ENCODE measurements at places on chromosomes 6 and 20.

GRCh38 chr6:135568379-135568778, 70.8 kb upstream of the AHI1 start:
- peak; percentile 44 for DNase-seq

DNA sequence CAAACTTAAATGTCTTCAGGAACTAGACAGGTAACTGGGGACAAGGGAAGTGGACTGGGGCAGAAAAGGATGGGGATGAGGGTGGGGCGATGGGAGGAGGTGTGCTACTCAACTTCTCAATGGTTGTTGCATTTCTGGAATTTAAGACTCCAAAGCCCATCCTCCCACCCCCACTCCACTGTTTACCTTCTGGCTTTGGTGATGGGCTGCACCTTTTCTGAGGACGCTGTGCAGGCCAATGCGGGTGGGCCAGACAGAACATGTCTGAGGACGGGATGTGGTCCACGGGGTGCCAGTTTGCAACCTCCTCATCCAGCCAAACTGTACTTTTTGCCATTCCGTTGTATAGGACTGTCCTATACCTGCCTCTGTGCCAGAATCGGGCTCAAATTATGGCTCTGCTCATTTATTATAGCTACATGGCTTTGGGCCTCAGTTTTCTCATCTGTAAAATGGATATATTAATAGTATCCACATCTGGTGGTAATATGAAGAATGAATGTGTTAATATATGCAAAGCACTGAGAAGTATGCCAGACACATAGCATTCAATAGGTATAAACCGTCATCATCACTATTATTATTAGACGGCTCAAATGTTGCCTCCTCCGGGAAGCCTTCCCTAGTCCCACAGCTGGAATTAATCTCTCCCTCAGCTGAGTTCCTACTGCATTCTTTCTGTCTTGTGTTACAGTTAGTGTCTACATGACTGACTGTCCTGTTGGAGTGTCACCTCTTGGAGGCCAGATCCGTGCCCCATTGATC, 31.0 kb upstream of the VEGFA start:
- DNase-seq, result no peak

DNA sequence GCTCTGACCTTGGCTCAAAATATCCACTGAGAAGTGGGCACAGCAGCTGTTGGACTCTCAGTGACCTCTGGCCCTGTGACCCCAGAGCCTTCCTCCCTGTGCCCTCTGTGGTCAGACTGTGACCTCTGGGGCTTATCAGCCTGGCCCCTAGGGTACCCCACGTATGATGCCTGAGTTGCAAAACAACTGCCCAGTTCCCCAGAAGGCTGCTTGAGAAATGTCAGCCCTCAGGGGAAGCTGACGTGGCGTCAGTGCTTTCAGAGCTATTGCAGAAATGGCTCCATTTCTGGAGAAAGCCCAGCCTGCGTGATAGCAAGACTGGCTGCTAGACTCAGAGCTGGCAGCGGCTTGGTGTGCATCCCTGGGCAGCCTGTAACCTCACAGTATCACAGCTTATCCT, 31.5 kb upstream of the TGM2 start:
- DNase-seq, result peak; percentile 77

DNA sequence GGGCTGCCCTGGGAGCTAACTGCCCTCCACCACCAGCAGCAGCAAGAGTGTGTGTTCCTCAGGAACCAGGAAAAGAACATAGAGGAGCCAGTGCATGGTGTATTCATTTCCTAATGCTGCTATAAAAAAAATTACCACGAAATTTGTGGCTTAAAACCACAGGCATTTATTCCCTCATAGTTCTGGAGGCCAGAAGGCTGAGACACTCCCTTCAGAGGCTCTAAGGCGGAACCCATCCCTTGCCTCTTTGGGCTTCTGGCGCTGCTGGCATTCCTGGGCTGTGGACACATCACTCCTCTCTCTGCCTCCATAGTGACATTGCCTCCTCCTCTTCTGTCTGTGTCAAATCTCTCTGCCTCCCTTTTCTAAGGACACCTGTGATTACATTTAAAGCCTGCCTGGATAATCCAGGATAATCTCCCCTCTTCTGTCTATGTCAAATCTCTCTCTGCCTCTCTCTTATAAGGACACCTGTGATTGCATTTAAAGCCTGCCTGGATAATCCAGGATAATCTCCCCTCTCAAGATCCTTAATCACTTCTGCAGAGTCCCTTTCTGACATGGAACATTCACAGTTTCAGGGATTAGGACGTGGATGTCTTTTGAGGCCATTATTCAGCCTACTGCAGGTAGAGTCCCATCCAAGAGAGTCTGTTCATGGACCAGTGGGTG, 54.7 kb downstream of the NDUFAF5 start:
- DNase-seq, result no peak

- no peak for DNase-seq
Observed at GRCh38 chr20:25016471-25016870, 23.9 kb upstream of the APMAP start.

- DNase-seq, result no peak
Observed at GRCh38 chr20:43765916-43766315, 39.1 kb upstream of the GTSF1L start.

DNA sequence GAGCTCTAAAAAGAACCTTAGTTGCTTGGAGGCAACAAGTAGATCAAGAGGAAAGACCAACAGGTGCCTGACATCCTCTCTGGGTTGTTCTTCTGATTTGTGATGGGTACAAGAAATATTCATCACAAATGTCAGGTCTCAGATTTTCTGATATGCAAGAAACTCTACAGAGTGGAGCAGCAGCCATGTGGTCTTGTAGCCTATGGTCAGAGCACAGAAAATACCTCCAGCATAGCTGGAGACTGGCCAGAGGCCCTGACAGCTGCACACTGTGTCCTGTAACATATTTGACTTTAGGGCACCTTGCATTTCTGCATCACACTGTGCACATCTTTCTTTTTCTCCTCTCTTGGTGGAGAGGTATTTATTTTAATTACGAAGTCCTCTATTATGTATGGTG, 116.3 kb downstream of the GMPR start:
- DNase-seq, result no peak

- no peak for DNase-seq
Observed at GRCh38 chr20:57679113-57679512, 30.7 kb downstream of the PMEPA1 start.

- DNase-seq, result no peak
Observed at GRCh38 chr6:155400654-155400965, 55.0 kb downstream of the NOX3 start.

GRCh38 chr6:156345700-156346099, 431.5 kb upstream of the ARID1B start:
- no peak for DNase-seq

DNA sequence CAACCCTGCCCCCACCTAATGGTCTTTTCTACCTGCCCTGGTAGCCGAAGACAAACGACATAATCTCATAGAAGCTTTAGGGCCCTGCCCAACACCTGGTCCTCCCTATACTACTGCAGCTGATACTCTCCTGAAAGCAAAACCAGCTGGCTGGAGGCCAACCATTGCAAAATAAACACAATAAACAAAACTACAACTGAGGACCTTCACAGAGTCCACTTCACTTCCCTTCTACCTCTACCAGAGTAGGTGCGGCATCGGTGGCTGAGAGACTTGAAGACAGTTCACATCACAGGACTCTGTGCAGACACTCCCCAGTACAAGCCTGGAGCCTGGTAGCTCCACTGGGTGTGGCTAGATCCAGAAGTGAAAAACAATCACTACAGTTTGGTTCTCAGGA, 476.2 kb downstream of the MMUT start:
- no peak for DNase-seq

GRCh38 chr20:20095114-20095872, 43.0 kb downstream of the CFAP61 start:
- no peak for DNase-seq

GRCh38 chr20:38073307-38074071, 39.9 kb downstream of the RPRD1B start:
- DNase-seq, result peak; percentile 30

- DNase-seq, result no peak
Observed at GRCh38 chr6:28976677-28977076, 28.4 kb downstream of the ZNF311 start.

- DNase-seq, result peak; percentile 35
Observed at GRCh38 chr6:44338228-44339122, 4.0 kb upstream of the SPATS1 start.

DNA sequence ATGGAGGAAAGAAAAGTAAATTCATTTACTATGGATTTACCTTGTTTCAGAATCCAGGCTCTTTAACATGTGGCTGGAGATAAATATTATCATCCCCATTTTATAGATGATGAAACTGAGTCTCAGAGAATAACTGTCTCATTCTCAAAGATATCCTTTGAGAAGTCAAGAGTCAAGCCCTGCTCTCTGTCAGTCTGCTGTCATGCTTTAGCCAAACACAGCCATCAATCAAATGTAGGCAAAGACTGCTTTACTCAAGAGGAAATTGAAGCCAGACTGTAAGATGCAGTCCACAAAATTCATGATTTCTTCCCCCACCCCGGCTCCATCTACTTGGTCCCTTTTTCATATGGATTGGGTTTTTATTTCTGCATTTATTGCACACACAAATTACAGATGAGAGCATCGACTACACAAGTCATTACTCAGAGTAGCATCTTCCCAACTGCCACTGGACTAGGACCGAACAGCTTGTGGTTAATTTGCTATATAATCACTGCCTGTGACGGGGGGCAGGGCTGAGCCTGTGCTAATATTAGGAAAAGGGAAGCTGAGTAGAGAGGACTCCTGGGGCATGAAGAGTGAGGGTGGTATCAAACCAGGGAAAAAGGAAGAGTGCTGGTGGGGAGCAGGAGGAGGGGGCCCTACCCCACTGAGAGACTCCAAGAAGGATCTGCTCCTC, 102.7 kb upstream of the TOP1 start:
- DNase-seq, result no peak

- DNase-seq, result no peak
Observed at GRCh38 chr6:31581434-31582229, 592 bp downstream of the LTB start.

GRCh38 chr20:20740541-20740940, 28.1 kb upstream of the RALGAPA2 start:
- DNase-seq, result no peak

- no peak for DNase-seq
Observed at GRCh38 chr20:49308875-49309274, 31.0 kb upstream of the ZNFX1 start.

GRCh38 chr6:35343835-35344550, 1.6 kb downstream of the PPARD start:
- DNase-seq, result no peak

GRCh38 chr20:10475225-10475624, 40.1 kb downstream of the SLX4IP start:
- DNase-seq, result no peak

- no peak for DNase-seq
Observed at GRCh38 chr6:37804586-37804985, 14.9 kb upstream of the ZFAND3 start.

All from heart right ventricle (tissue), 16 donors.